ENCODE measurements at places on chromosomes 13 and 19. TPM values are rescaled to one million over a fixed set of nuclear protein-coding genes. Genes with fewer than 3 reads are reported as not detected.

- DNase-seq = no peak
These were observed 12.9 kb downstream of the TPP2 start for GRCh38 chr13:102609696-102610095.

- DNase-seq = peak; percentile 83
These were observed 9.7 kb upstream of the USE1 start for GRCh38 chr19:17205237-17206140.

GRCh38 chr13:94315188-94315587 lies 164.3 kb downstream of the DCT start:
- DNase-seq = no peak

Gene EHD2
- 336 TPM for total RNA-seq

DNA sequence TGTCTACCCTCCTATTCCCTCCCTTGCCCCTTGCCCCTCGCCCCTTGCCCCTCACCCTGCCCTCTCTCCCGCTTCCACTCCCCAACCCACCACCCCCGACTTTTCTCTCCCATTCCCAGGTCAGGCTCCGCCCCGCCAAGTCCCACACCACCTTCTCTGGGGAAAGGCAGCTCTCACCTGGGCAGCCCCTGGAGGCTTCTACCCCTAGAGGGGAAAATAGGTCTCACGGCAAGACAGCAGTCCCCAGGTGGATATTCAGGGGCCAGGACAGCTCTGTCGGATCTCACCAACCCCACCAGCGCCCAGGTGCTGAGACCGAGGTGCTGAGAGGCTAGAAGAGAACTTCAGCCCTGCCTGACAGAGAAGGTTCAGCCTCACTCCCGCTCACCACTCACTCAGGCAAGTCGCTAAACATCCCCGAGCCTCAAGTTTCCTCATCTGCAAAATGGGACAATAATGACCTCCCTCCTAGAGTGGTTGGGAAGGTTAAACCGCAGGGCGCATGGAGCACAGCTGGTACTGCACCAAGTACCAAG lies 1.4 kb upstream of the ERFL start:
- DNase-seq = no peak

Gene CDC42EP5
- total RNA-seq = 136 TPM

DNA sequence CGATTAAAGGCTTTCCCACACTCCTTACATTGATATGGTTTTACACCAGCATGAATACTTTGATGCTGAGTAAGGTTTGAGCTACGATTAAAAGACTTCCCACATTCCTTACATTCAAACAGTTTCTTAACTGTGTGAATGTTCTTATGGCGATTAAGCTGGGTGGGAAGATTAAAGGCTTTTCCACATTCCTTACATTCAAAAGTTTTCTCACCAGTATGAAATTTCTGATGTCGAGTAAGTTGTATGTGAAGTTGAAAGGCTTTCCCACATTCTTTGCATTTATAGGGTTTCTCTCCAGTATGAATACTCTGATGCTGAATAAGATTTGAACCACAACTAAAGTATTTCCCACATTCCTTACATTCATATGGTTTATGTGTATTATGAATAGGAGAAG lies 20.0 kb downstream of the ZNF780B start:
- no peak for DNase-seq

Gene INTS6
- 51.2 TPM for total RNA-seq

Gene KLHL1
- not detected for total RNA-seq

- no peak for DNase-seq
These were observed 81.3 kb downstream of the SLC6A16 start for GRCh38 chr19:49243726-49244125.

- DNase-seq = no peak
These were observed 88.4 kb downstream of the FOXO1 start for GRCh38 chr13:40578055-40578454.

Gene CADM4
- 11.9 TPM for total RNA-seq

- peak; percentile 40 for DNase-seq
These were observed 13.9 kb upstream of the MADCAM1 start for GRCh38 chr19:482186-483041.

DNA sequence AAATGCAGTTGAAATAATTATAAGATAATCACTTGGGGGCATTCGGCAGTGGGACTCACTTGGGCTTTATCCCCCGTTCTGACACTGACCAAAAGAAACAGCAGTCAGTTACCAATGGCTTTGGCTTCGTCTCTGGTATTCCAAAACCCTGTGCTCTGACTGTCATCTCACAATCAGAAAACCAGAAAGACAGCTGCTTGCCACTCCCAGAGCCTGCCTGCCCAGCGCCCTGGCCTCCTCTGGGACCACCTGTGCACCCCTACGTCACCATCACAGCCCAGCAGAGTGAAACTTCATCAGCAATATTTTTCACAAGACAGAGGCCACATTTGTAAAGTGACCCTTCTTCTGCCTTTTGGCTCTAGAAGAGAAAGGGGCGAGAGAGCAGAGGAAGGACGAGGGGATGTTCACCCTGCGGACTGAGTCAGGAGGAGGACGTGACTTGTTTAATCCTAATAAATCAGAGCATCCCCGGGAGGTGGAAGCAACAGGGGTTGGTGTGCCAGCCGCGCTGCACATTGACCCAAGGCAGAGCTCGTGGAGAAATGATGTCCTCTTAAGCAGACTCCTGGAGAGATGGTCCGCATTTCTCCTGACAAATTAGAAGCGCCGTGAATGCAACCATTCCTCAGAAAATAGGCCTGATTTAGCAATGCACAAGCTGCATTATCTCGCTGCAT lies 397.8 kb upstream of the ZNF507 start:
- DNase-seq = no peak

GRCh38 chr19:35000647-35001501 lies 751 bp downstream of the GRAMD1A start:
- peak; percentile 56 for DNase-seq

DNA sequence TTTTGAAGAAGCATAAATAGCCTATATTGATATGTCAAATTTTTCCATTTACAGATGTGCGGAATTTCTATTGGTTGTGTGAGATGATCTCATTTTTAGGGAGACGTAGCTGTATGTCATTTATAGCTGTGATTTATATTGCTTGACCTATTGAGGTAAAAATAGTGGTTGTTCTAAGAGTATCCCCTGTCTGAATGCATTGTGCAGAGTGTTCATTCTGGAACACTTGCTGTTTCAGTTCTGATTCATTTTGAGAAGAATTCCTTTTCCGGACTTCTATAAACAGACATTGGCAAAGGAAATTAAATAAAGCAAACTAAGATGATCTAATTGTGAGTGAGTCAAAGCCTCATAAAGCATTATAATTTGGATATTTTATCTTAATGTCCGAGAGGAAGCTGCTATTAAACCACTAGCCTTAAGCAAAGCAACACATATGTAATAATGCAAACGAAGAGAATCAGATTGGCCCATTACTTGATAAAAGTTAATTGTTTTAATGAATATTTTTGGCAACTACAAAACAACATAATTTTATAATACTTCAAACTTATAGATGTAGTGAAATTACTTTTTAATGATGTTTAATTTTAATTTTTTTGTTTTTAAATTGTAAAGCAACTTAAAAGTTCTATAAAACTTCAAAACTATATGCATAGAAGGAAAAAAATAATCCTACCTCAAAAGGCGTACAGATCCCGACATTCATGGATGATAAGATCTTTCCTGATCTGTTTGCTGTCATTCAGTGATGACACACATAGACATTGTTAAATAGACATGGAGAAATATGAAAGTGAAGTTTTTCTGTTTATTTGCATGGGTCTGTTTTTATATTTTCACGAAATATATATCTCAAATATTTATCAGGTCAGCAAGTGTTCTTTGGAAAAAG lies 942.6 kb upstream of the SLC10A2 start:
- peak; percentile 90 for DNase-seq

Gene UGGT2
- 22.1 TPM for total RNA-seq

DNA sequence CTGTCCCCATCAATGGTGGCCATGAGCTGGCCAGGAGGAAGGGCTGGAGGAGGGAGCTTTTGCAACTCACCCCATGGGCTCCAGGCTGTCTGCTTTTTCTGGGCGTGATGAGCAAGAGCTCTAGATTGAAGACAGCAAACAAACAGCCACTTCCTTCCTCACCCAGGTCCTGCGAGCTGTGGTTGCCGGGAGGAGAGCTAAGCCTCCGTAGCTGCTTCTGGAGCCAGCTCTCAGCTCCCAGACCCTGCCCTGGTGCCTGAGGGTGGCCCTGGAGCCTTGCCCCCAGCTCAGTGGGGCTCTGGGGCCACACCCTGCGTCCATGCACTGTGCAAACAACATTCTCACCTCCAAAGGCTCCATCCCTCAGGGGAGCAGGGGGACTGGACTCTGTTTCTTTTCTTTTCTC lies 6.2 kb downstream of the MYO1F start:
- DNase-seq = no peak

DNA sequence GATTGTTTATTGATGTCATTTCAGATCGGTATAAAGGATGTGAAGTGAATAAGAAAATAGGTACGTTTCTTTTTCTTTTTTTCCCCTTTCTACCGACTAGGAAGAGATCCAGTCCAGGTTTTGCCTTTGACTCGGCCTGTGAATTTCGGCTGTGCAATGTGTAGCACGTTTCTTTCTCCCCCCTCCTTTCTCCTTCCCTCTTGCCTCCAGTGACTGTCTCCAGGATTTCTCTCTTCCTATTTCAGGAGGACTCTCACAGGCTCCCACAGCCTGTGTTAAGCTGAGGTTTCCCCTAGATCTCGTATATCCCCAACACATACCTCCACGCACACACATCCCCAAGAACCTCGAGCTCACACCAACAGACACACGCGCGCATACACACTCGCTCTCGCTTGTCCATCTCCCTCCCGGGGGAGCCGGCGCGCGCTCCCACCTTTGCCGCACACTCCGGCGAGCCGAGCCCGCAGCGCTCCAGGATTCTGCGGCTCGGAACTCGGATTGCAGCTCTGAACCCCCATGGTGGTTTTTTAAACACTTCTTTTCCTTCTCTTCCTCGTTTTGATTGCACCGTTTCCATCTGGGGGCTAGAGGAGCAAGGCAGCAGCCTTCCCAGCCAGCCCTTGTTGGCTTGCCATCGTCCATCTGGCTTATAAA lies at the start of gene GPC6:
Gene GPC6 (plus strand): TSS at position 185 of the 657 bp plus-strand sequence.
- DNase-seq = no peak

DNA sequence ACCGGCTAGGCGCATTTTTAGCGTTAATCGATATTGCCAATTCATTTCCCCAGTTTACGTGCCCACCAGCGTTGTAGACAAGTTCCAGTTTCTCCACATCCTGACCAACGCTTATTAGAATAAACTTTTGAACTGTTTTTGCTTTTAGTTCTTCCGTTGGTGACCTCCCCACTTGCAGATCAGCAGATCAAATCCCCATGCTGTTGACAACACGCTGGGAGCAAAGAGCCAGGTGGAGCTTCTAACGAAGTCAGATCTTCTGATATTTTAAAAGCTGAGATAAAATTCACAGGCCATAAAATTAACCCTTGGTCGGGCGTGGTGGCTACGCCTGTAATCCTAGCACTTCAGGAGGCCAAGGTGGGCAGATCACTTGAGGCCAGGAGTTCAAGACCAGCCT lies 21.2 kb downstream of the RCN3 start:
- no peak for DNase-seq

Gene BRD4
- 21.3 TPM for total RNA-seq

DNA sequence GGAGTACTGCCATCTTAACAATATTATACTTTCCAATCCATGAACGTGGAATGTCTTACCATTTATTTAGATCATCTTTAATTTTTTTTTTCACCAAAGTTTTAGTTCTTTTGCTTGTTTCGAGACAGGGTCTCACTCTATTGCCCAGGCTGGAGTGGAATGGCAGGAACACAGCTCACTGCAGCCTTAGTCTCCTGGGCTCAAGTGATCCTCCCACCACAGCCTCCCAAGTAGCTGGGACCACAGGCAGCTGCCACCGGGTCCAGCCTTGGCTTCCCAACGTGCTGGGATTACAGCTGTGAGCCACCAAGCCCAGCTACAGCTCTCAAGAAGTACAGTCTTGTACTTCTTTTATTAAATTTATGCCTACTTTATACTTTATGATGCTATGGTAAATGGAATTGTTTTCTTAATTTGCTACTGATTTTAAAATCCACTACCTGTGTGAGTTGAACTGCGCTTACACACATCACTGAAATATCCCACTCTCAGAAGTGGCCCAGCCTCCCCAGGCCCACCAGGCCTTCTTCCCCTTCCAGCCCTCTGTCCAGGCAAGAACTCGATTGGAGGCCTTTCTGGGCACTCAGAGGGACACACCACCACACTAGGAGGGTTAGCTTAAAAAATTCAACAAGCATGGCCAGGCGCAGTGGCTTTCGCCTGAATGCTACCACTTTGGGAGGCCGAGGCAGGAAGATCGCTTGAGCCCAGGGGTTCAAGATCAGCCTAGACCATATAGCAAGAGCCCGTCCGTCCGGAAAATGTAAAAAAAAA lies 1.0 kb upstream of the PGLS start:
- DNase-seq = peak; percentile 26

GRCh38 chr13:113589961-113590339 lies 5.4 kb downstream of the TFDP1 start:
- no peak for DNase-seq

DNA sequence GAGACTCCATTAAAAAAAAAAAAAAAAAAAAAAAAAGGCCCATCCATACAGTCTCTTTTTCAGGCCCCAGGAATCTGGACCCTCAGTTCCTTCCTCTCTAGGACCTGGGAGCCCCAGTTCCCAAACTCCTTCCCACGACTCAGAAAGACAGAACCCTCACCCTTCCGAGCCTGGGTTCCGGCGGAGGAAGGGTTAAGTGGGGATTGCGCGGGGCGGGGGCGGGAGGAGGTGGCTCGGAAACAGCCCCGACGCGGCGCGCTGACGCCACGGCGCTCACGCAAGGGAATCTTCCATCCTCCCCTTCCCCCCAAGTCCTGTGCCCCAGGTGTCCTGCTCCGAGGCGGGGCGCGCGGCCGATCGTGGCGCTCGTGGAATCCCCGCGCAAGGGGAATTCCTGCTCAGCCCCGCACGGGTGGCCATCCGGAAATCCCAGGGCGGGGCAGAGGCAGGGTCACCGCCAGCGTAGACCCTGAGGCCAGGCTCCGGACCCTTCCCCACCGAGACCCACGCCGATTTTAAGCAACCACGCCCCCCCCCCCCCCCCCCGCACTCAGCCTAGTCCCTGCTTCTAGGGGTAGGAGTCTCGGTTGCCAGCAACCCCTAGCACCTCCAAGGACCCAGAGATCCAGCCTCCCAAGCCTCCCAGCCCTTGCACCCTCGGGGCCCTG lies 659 bp downstream of the NFKBID start:
- DNase-seq = peak; percentile 89

Measured in dermis blood vessel endothelial cell (primary cell).